NCI-H1048 (cell line): ENCODE measurements at places on chromosomes 4 and X.

DNA sequence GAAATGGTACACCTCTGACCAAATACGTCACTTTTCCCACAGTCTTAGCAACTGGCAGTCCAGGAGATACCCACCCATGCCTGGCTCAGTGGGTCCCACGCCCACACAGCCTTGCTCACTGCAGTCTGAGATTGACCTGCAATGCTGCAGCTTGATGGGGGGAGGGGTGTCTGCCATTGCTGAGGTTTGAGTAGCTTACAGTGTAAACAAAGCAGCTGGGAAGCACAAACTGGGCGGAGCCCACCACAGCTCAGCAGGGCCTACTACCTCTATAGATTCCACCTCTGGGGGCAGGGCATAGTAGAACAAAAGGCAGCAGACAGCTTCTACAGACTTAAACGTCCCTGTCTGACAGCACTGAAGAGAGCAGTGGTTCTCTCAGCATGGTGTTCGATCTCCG lies 52.7 kb downstream of the AMER1 start:
- no peak for DNase-seq

- DNase-seq = no peak
Measured at GRCh38 chr4:7717946-7718490, 221.6 kb downstream of the AFAP1 start.

- DNase-seq = no peak
Measured at GRCh38 chrX:44012484-44013096, 39.4 kb upstream of the NDP start.

DNA sequence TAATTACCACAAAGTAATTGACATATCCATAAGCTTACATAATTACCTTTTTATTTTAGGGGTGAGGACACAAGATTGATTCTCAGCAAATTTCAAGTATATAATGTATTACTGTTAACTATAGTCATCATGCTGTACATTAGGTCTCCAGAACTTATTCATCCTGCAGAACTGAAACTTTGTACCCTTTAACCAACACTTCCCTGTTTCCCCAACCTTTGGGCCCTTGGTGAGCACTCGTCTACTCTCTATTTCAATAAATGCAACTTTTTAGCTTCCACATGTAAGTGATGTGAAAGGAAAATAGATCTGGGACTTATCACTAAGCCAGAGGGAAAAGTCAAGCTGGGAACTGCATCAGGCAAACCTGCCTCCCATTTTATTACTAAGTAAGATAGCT lies 33.6 kb upstream of the CCNG2 start:
- no peak for DNase-seq

DNA sequence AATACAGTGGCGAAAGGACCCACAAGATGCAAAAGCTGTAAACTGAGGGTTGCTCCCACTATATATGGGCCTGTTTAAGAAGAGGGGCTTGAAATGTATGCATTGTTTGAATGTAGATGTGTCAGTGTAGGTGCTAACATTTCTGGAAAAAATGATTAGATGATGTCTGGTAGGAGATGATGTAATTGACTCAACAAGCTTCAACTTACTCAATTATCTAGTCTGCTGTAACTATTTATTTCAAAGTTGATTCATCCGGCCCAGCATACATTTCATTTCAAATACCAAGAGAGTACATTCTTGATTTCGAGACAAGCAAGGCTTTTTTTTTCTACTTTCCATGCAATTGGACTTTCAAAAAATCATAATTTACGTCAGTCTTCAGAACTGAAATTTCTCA lies 9.3 kb upstream of the ENAM start:
- no peak for DNase-seq

- DNase-seq = no peak
Measured at GRCh38 chr4:134201216-134202161, at the start of gene PABPC4L. Gene PABPC4L (minus strand): TSS chr4:134201789. CDS start chr4:134201019, 770 bp downstream.

GRCh38 chr4:188246488-188246887 lies 107.2 kb downstream of the TRIML1 start:
- DNase-seq = no peak

GRCh38 chr4:176150356-176150682 lies 45.1 kb downstream of the SPATA4 start:
- DNase-seq = no peak

DNA sequence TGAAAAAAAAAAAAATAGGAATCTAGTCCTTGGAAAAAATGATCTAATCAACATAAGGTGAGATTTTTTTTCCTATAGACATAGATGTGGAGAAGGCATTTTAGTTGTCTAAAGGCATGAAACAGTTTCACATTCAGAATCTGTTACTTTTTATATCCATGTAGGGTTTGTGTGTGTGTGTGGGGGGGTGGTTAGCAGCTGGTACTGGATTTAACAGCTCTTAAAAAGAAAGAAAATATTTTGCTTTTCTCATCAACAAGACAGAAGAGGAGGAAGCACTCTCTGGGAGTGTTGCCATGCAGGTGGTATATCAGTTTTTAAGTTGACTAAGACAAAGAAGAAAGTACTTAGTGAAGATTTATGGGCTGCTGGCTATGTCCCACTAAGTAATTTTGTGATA lies 122.3 kb downstream of the VCX3B start:
- DNase-seq = no peak

DNA sequence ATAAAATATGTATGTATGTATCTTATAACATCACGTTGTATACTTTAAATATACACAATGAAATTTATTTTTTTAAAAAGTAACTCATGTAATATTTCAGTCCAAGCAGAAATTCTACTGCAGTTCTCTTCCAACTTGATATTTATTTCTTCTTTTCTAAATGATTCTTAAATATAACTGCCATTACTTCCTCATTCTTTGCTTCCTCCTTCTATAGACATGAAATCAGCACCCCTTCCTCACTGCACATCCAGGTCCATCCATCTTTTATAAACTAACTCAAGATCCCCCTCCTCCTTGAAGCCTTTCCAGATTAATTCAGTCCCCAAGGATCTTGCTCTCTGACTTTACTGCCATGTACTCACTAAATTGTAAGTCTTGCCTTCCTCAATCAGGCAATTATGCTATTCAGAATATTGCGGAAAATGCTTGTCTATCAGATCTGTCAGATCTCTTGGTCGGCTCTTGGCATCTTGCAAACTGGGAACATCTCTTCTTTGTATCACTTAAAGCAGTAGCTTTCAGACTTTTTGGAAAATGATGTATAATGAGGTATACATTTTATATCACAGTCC lies 3.7 kb downstream of the GPRIN3 start:
- DNase-seq = no peak

DNA sequence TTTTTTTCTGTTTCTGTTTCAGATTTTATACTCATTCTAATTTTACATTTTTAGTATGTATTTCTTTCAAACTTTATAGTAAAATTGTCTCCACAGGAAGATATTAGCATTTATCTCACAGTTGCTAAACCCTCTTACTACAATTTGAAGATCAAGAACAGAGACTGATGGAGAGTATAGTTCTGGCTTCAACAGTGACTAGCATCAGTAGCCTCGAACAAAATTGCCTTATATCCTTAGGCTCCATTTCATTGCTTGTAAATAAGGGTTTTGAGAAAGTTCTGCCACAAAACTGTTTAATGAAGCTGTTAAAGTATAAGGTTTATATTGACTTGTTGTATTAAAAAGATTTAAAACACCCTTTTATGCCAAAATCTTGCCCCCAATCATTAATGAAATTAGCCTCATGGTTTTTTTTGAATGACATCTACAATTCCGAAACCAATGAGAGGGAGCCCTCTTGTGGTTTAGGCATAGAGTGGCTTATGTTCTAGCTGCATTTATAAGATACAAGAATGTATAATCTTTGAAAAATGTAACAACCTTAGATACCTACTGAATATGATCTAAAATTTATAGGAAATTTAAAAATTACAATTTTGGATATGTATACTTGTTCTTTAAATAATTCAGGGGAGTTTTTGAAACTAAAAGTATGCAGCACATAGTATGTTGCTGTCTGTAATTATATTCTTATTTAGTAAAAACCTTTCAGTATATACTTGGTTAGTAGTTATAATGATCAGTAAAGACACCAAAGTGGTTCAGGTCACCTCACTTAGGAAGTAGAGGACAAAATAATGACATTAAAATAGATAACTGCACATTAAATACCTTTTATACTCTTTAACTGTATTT lies 109.8 kb upstream of the HPGD start:
- DNase-seq = no peak

- DNase-seq = no peak
Measured at GRCh38 chr4:187865914-187866313, 129.7 kb upstream of the ZFP42 start.

- no peak for DNase-seq
Measured at GRCh38 chrX:153685751-153686696, 1.7 kb upstream of the SLC6A8 start.

- DNase-seq = no peak
Measured at GRCh38 chrX:105462186-105462585, 241.7 kb upstream of the TEX13A start.

GRCh38 chrX:21747558-21747957 lies 10.4 kb downstream of the SMPX start:
- DNase-seq = no peak

- DNase-seq = no peak
Measured at GRCh38 chr4:2470791-2471190, 1.9 kb downstream of the RNF4 start.

- no peak for DNase-seq
Measured at GRCh38 chrX:18997916-18998315, 14.0 kb upstream of the PHKA2 start.

- DNase-seq = no peak
Measured at GRCh38 chr4:110867251-110867960, 244.5 kb upstream of the PITX2 start.

DNA sequence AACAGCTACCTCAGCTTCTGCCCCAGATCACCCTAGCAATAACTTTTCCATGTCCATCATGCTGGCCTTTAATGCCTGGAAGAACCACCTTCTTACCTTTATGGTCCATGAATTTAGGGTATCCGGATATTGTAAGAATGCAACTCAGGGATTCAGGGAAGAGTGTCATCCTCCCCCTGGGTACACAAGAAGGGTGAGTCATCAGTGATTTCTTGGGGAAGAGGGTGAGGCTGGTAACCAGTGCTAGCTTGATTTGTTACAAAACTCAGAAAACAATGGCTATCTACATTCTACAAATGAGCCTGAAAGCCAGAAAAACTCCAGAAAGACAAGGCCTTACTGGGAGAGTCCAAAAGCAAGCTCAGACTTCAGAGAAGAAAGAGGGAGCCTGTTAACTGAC lies 10.4 kb upstream of the NALF2 start:
- no peak for DNase-seq

DNA sequence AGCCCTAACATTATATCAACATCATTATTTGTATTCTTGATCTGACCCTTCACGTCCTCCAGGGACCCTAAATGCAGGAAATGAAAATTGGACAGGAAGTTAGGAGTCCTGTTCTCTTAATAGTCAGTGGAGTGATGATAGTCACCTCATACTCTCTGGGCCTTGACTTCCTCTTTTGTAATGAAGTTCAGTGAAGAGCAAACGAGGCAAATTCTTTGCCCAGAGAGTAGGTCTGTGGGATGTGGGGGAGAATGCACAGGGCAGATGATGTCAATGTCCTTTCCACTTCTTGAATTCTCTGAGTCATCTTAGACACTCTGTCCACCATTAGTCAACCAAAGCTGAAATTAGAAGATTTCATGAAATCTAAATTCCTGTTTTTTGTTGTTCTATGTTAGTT lies 17.1 kb upstream of the GPRIN3 start:
- no peak for DNase-seq

GRCh38 chr4:180949424-180950213 lies 1293.6 kb upstream of the TENM3 start:
- no peak for DNase-seq

DNA sequence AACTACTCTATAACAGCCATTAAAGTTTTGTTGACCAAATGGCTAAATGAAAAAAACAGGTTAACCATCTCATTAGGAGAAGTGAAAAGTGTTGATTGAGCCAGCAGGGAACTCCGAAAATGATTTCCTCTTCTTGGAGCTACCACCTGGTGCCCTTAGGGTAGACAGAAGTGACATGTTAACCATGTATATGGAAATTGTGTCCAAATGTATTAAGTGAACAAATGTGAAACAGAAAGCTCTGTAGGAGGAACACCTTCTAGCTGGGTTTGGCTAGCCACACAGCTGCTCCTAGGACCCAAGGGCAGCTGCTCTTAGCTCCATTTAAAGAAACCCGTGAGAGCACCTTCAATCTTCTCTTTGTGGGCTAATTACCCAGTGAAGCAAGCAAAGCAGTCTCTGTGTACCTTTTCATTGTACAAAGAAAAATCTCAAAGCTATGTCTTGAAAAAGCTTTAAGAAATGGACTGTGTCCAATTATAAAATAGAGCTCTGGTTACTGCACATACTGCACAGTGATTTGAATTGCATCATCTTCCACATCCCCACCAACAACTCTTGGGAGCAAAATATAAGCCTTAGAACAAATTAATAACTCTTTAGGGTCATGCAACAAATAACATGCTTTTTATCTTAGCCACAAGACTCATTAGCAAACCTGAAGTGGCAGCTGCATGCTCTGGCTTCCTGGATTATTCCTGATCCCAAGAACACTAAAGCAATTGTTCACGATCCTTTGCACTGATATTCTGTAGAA lies 59.2 kb upstream of the PARM1 start:
- DNase-seq = no peak

DNA sequence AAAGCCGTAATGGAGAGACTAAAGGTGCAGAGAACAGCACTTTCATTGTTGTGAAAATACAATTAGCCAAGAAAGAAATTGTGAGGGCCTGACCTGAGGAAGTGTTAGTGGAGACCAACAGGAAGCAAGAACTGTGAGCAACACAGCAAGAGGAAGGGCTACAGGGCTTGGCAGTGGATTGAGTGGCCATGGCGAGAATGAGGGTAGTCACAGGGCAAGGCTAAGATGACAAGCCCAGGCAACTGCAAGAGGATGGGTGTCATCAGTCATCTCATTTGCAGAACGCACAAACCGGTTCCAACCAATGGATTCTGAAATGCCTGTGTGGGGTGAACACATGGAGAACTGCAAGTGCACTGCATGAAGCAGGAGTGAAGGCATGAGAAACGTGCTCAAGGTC lies 3.6 kb downstream of the SLC10A6 start:
- DNase-seq = no peak

DNA sequence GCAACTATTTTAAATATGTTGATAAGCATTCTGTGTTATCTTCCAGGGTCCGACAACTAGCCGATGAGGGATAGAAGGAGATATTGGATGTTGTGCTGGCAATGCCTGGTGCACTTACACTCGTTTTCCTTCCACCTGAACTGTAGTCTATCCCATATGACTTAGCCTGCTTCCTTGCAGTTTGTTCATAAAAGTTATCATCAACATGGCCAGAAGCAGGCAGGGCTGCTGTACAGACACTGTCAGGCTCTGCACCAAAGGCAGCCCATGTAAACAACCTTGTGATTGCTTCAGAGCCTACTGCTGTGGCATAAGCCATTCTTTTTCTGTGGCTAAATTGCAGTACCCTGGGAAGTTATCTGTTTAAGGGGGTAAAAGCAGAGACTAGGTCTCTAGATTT lies 1.6 kb downstream of the MAPK10 start:
- DNase-seq = no peak
